Cortex of kidney (tissue), 1 donor: ENCODE measurements at places on chromosomes 12 and 14.

- DNase-seq, result no peak
Observed at GRCh38 chr14:60226298-60226697, 22.7 kb upstream of the PPM1A start.

GRCh38 chr12:57430112-57430930, 522 bp downstream of the R3HDM2 start:
- no peak for DNase-seq

DNA sequence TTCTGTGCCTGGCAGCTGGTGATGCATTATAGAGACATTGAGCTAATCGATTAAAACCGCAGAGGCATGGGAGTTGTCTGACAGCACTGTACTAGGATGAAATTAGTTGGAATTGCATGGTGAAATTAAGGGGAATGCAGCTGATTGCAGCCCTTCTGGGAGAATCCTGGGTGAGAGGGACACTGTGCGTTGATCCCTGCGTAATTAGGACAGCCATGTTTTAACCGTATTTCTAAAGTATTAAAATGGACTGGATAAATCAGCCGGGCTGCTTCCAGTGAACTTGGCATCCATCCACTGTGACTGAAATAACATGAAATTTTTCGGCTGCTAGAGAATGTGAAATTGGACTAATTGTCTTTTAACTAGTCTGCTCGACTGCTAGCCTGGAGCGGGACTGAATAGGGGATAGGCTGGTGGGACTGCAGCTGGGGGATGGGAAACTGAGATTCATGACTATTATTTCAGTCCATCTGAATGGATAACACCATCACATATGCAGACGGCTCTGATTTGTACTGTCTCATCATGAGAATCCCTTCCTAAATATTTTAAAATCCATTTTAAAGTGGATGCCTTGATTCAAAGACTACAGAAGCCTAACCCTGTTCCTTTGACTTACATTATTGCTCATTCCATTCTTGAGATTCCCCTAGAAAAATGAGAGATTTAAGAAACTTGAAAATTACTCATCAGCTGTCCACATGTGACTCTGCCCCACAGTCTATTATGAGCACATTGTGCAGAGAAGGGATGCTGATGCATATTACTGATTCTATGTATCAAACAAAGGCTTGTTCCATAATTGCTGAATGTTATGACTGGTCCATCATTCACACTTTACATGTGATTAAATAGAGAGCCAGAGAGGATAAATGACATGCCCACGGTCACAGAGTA, 343.9 kb downstream of the NPAS3 start:
- no peak for DNase-seq

DNA sequence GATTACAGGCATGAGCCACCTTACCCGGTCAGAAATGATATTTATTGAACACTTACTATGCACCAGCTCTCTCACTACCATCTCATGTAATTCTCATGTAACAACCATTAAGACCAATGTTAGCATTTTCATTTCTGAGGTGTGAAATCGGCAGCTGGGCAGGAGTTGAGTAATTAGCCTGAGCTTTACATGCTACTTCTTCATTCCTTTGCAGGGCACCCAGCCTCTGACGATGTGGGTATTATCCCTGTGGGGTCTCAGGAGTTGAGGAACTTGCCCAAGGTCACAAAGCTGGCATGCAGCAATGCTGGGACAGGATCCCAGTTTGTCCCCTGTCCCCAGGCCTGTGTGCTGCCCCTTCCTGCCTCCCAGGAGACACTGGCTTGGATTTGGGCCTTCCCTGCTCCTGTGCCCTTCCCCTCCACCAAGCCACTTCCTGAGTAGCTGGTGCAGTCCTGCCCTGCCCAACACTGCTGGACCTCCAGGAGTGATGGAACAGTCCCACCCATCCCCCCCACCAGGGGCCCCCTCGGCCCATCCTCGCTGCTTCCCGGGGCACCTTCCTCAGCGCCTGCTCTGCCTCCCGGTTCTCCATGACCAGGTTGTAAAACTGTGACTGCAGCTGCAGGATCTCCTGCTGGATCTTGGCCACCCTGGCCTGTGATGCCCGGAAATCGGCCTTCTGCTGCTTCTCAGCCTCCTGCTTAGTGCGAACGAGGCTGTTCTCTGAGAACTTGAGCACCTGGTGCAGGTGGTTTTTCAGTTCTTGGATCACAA, 14.7 kb downstream of the RITA1 start:
- DNase-seq, result no peak

DNA sequence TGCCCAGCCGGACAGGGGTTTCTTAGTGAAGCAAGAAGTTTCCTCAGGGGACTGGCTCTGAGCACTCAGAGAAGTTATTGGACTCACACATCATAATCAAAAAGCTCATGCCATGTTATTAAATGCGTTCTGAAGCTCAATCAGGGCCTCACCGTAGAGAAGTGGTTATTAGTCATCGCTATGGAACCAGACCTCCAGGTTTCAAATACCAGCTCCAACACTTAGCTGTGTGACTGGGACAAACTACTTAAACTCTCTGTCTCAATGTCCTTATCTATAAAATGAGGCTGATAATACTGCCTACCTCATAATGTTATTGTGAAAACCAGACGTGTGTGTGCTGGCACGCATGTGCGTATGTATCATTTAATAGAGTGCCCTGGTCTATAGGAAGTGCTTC, 7.3 kb downstream of the STAT6 start:
- no peak for DNase-seq

- DNase-seq, result no peak
Observed at GRCh38 chr12:29614694-29615325, 117.3 kb upstream of the OVCH1 start.

- no peak for DNase-seq
Observed at GRCh38 chr12:9349888-9350885, 142.0 kb upstream of the PZP start.

- no peak for DNase-seq
Observed at GRCh38 chr12:124484526-124484953, 82.9 kb downstream of the NCOR2 start.

- DNase-seq, result no peak
Observed at GRCh38 chr12:47799357-47799955, 20.2 kb downstream of the HDAC7 start.
